Ascending aorta (tissue), 2 donors: ENCODE measurements at places on chromosomes 3 and 15.

GRCh38 chr3:141835557-141836229, 40.8 kb upstream of the ATP1B3 start:
- DNase-seq, result no peak

- DNase-seq, result no peak
Measured at GRCh38 chr3:113947372-113948014, at the start of gene ZDHHC23. TSS of gene ZDHHC23 (plus strand) at chr3:113948013. CDS start at chr3:113948803, 790 bp downstream.

GRCh38 chr15:57947781-57948180, 117.7 kb downstream of the ALDH1A2 start:
- DNase-seq, result no peak

- no peak for DNase-seq
Measured at GRCh38 chr3:184713040-184713355, 1.1 kb upstream of the MAGEF1 start.

DNA sequence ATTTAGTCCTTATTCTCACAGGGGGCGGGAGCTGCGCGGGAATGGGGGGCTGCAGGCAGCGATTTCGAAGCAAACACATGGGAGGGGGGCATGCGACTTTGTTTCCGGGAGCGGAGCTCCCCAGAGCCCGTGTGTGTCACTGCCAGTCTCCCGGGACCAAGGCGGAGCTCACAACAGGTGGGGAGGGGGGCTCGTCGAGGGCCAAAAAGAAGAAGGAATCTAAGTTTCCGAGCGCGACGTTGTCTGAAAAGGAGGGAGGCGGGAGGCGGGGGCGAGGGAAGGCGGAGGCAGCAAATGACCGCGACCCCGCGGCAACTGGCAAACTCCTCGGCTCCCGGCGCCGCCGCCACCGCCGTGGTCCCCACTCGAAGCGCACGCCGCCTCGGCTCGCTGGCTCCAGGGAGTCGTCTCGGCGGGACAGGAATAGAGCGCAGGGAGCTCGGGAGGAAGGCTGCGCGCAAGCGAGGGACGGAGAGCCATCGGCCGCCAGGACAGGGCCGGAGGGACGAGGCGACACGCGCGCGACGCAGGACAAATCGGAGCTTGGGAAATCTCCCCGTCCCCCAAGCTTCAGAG, 1.4 kb downstream of the FOXP1 start:
- DNase-seq, result peak; percentile 85

DNA sequence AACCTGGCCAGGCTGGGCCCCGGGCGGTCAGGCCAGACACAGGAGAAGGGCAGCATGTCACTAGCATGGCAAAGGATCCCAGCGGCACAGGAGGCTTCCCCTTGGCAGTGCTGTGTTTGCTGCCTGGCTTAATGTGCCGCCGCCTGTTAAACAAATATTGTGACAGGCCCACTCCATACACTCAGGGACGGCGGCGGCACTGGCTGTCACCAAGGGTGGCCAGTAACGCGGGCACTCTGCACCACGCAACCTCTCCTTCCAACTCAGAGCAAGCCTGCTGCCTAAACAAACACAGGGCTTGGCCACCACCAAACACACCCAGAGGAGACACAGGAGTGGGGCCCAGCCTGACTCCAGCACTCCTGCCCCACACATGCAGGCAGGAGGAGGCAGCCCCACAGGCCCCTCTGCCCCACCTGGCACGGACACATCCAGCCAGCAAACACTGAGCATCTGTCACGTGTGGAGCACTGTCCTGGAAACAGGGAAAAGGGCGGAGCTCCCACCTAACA, 48.0 kb downstream of the TPRA1 start:
- no peak for DNase-seq

DNA sequence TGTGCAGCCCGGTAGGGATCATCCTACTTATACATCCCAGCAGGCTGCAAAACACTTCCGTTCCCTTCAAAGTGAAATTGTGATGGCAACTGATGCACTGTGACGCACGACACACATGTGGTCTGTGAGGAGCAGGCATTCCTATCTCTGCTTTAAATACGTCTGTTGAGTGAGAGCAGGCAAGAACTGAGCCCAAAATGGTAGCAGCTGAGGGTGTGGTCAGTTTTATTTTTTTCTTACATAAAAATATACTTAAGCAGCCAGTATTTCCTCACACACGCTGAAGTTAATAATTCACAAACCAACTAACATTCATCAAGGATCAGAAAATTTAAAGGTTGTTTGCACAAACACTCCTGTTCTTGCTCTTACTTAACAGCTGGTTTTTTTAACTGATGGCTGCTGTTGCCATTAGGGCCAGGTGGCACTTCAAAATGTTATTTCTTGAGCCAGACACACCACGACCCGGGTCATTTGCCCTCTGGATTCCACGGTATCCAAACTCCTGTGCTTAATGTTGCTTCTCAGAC, 23.9 kb downstream of the LRIG1 start:
- DNase-seq, result peak; percentile 58

DNA sequence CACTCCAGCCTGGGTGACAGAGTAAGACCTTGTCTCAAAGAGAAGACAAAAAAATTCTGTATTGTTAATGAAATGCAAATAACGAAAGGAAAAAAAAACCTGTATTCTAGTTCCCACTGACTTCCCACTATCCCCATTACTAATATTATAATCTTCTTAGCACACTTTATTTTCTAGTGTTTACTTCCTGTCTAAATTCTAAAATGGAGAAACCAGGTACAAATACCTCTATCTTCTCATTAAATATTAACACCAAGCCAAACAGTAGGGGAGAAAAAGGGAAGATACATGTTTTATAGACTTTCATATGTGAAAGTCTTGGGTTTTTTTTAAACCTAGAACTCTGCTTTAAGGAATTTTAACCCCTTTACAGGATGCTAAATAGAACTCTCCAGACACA, 55.3 kb upstream of the PLXND1 start:
- no peak for DNase-seq

DNA sequence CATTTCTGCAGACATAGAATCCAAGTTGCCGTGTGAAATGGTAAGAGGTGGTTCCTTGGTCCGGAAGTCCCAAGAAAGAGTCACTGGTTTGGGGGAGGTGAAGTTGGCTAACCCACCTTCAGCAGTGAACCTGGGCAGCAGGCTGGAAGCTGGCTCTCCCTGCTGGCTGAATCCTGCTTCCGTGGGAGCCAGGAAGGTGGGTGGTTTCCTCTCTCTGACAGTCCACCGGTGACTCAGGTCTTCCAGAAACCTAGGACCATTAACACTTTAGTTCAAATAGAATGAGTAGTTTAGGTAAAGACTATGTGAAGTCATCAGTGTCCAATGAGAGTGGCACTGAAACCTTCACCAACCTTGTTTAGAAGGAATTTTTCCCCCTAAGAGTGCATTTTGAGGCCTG, 87.4 kb upstream of the CACNA2D3 start:
- no peak for DNase-seq

- DNase-seq, result peak; percentile 49
Measured at GRCh38 chr15:63501256-63502089, 2.9 kb upstream of the USP3 start.

DNA sequence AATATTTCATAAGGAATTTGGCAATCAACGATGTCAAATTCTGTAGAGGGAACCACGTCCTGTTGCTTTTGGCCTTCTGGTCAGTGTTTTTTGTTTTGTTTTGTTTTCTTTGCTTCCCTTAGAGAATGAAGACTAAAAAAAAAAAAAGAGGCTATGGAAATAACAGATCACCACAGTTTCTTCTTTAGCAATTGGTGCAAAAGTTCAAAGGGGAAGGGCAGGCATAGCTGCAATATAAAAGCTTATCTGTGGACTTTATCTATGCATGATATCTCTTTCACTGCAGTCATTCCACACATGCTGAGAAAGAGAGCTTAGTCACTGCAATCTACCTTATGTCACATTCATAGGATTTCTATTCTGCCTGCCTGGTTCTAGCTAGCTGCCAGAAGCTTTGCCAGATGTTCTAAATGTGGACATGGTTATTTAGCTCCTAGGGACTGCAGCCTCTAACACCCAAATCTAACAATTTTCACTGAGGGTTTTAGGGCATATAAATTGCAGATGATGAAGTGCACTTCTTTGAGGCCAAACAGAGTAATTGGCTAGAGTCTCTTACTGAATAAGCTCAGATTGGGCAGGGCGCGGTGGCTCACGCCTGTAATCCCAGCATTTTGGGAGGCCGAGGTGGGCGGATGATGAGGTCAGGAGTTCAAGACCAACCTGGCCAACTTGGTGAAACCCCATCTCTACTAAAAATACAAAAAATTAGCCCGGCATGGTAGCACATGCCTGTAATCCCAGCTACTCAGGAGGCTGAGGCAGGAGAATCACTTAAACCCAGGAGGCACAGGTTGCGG, 637.2 kb downstream of the NTRK3 start:
- peak; percentile 71 for DNase-seq

DNA sequence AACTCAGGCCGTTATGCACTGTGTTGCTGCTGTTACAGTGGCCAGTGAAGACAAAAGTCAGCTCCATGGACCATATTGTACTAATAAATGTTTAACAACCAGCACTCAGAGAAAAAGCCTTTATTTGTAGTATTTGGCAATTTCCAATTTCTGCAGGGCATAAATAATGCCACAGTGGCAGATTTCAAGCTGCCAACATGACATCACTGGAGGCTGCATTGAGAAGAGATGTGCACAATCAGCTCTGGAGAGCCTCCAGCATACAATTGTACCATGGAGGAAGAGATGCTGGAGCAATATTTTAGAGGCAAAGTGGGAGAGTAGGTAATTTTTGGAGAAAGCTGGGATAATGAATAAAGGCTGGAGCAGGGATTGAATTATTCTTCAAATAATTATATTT, 9.7 kb upstream of the ALCAM start:
- no peak for DNase-seq

GRCh38 chr15:35000511-35000910, 12.4 kb upstream of the ZNF770 start:
- no peak for DNase-seq

- no peak for DNase-seq
Measured at GRCh38 chr15:42156243-42156922, at the start of gene PLA2G4F. TSS of gene PLA2G4F (minus strand) at chr15:42156636. CDS start at chr15:42156549, 87 bp downstream.

- no peak for DNase-seq
Measured at GRCh38 chr3:94175677-94176076, 112.8 kb downstream of the NSUN3 start.

DNA sequence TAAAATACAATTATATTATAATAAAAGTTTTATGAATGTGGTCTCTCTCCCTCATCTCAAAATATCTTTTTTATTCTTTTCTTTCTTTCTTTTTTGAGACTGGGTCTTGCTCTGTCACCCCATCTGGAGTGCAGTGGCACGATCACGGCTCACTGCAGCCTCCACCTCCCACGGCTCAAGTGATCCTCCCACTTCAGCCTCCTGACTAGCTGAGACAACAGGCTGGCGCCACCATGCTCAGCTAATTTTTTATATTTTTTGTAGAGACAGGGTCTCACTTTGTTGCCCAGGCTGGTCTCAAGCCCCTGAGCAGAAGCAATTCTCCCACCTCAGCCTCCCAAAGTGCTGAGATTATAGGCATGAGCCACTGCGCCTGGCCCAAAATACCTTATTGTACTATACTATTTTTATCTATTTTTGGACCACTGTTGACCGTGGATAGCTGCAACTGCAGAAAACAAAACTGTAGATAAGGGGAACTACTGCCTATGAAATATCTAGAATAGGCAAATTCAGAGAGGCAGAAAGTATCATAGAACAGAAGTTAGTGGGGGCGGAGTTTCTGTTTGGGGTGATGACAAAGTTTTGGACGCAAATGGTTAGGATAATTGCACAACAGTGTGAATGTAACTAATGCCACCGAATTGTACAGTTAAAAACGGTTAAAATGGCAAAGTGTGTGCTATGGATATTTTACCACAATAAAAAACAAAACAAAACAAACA, 66.6 kb downstream of the SLC12A8 start:
- no peak for DNase-seq

DNA sequence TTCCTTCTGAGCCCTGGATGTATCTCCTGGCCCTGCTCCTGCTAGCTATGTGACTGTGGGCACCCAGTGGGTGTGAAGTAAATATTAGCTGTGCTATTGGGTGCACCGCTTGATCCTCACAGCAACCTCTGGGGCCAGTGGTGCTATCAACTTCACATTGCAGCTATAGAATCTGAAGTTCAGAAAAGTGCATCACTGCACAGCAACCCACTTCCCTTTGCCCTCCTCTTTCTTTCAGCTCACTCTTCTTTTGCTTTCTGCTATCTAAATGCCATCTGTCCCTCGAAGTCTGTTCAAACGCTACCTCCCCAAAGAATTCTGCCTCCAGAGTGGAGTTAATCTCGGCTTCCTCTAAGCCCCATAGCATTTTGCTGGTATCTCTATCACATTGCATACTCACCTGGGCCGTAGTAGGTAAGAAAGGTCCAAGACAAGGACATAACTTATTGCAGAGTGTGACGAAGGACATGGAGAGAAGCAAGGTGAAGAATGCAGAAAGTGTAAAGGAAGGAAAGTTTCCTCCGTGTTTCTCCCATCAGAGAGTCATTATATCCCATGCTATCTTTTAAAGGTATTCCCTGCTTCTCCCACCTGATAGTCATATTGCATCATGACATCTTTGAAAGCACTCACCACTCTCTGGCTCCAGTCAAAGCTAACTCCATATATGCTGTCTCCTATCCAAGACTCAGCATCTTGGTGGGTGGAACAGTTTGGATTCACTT, 57.1 kb upstream of the BCL6 start:
- DNase-seq, result no peak

DNA sequence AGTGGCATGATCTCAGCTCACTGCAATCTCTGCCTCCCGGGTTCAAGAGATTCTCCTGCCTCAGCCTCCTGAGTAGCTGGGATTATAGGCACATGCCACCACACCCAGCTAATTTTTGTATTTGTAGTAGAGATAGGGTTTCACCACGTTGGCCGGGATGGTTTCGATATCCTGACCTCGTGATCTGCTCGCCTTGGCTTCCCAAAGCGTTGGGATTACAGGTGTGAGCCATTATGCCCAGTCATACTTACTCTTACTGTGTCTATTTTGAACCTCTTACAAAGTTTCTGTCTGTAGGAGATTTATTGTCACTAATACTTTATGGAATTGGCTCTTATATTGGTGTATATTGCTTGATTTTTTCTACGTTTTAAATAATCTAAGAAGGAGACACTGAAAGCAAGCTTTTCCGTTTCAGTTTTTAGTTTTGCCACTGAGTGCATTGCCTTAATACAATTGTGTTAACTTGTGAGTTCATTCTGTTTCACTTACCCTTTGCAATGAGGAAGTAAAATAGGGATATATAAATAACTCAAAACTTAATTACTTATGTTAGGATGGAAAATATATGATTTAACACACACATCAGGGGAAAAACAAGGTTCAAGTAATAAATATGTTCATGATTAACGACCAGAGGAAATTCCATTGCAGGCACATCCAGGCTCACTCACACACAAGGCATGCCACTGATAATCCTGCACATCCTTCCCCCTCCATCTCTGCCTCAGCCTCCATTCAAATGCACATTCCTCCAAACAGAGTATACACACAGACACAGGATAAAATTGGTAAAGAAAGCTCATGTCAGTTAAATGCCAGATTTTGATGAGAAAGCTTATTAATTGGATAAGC, 279.3 kb upstream of the RASGRP1 start:
- DNase-seq, result no peak

- no peak for DNase-seq
Measured at GRCh38 chr3:67654844-67655177, 399 bp upstream of the SUCLG2 start.
